Gastrocnemius medialis (tissue), 4 donors: ENCODE measurements at places on chromosomes 6 and 20. TPM values are rescaled to one million over a fixed set of nuclear protein-coding genes. Genes with fewer than 3 reads are reported as not detected.

Gene TBXT
- not detected for total RNA-seq

Gene CALHM5
- 0.56 TPM for total RNA-seq

Gene SOX18
- 2.9 TPM for total RNA-seq

Gene FAM184A
- total RNA-seq: 1.0 TPM

Gene SCRT2
- total RNA-seq: not detected

Gene RSPO3
- 7.0 TPM for total RNA-seq
